ENCODE measurements at places on chromosomes 1 and 21.

DNA sequence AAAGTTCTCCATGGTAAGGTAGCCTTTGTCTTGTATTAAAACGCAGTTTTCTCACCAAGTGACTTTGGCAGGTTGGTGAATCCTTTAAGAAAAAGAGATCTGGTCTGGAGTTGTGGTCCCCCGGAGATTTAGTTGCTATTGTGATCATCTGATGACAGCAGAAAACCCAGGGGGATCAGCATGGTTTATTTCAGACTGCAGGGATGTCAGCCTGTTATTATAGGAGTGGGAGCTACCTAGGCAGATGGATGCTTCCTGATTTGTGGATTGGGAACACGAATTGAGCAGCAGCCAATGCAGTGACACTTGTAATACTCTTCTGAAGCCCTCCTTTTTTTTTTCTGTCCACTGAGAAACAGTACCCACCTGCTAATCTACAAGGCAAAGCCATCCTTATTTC lies 150.2 kb downstream of the ST6GALNAC3 start:
- DNase-seq = no peak

DNA sequence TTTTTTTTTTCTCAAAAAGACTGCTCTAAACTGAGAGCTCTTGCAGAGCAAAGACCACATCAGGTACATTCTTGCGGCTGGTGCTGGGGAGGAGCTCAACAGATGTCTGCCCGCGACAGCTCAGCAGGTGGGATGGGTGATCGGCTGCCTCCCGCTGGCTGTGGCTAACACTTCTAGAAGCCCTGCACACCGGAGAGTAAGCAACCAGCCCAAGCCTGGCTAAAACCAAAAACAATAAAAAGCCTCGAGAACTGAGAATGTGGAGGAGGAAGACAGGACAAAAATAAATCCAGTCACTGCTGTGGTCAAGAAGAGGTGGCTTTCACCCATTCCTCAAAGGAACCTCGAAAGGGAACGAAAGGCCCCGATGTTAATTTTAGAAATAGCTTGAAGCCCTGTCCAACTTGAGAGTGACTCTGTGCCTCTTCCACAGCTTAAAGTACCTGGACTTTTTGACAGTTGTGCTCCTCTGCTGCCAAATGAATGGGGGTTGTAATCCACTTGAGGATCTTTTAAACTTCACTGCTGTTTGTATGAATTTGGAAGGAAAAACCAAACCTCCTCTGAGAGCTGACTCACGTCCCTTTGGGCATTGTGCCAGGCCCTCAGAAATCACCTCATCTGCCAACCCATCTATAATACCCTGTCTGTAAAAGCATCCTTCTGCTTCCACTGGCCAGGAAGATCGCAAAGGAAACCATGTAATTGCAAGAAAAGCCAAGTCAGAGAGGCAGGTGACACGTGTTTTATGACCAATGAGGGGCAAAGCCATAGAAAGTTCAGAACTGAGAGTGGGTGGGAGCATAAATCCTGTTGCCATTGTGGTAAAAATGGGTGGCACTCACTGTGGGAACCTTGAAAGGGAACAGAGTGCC lies 78.6 kb downstream of the KCNN3 start:
- peak; percentile 60 for DNase-seq

- no peak for DNase-seq
Observed at GRCh38 chr1:51282605-51283004, 46.5 kb downstream of the RNF11 start.

- DNase-seq = no peak
Observed at GRCh38 chr1:42784547-42784945, 245 bp upstream of the TMEM269 start.
